ENCODE measurements at places on chromosomes 2 and 18.

GRCh38 chr2:43754180-43754579, 19.7 kb upstream of the DYNC2LI1 start:
- no peak for DNase-seq

DNA sequence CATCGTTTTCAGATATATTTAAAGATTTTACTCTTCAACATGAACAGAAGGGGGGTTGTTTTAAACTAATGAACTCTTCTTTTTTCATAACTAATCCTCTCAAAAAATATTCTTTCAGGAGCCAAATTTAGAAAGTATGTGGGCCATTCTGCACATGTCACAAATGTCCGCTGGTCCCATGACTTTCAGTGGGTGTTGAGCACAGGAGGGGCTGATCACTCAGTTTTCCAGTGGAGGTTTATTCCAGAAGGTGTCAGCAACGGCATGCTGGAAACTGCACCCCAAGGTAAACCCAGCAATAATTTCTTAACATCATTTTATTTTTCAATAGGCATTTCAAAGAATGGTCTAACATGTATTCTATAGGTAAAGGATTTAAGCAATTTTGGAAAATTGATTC, 136.0 kb downstream of the EML6 start:
- DNase-seq: no peak

DNA sequence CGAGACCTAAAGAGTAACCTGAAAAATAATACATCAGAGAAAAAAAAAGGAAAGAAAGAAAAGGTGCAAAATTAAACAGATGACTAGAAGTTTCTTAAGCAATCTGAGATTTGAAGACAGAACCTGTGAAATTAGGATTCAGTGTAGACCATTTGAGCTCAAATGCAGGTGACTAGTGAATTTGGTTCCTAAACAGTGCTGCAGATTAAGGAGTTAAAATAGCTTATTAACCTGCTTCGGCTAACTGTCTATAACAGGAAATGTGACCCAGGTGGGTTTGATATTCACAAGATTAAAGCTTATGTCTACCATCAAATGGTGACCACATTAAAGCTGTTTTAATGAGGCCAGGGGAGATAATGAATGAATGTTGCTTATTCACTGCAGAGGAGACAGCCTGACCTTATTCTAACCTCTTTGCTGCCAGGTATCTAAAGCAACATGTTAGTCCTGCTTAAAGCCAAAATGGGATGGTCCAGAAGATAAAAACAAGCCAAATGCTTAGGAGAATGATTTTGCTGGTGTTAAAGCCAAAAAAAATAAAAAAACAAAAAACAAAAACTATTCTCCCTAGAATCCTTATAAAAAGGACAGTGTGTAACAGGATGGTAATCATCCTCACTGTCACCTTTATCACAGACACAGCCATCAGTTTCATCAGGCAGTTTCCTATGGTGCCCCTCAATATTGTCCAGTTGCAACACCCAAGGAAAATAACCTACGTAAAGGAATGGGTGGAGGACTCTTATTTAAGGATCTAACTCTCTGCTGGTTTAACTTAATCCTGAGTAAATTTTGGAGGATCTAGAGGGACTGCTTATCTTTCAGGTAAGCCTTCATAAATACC, 769.0 kb upstream of the ZEB2 start:
- DNase-seq: no peak

- DNase-seq: no peak
Measured at GRCh38 chr2:229901819-229902218, 20.0 kb downstream of the TRIP12 start.

- no peak for DNase-seq
Measured at GRCh38 chr2:229714736-229715541, 584 bp upstream of the DNER start.

- DNase-seq: no peak
Measured at GRCh38 chr2:160253440-160254188, 53.5 kb upstream of the ITGB6 start.

GRCh38 chr2:71781695-71782228, 328.4 kb downstream of the DYSF start:
- DNase-seq: no peak

DNA sequence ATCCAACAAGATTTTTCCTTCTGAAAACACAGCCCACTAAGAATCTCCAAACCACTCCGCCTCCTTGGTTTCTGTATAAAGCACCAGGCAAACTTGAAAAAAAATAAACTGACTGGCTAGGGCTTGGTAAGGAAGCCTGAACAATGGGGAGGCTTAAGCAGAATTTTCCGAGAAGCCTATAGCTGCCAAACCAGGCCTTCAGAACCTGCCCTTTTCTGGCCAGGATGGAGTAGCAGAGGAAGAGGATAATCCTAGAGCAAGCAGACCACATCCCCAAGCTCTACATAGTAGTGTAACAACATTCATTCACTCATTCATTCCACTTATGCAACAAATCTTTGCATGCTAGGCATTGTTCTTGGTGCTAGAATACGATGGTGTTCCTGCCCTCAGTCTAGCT, 529.6 kb upstream of the ZEB2 start:
- DNase-seq: no peak

DNA sequence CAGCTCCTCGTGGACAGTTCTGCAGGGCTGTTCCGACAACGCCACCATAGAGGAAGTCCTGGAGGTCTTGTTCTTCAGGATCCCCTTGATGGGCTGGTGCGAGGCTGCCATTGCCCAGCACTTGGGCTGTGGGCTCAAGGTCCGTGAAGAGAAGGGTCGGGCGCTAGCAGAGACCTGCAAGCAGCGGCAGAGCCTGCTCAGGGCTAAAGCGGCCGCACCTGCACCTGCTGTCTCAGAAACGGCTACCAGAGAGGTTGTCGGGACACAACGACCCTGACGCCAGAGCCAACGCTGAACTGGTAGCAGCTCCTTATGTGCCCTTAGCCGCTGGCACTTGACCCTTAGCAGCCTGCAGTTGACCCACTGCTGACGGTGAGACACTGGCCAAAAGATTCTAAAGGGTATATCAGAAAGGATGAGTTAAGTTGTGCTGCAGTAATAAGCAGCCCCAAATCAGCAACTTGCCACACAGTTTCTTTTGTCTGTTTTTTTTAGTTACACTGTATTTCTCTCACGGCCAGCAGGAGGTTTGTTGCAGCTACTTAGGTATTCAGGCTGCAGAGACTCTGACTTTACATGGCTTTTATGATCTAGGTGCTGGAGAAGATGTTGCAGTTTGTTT, 55.5 kb upstream of the ST6GAL2 start:
- no peak for DNase-seq

DNA sequence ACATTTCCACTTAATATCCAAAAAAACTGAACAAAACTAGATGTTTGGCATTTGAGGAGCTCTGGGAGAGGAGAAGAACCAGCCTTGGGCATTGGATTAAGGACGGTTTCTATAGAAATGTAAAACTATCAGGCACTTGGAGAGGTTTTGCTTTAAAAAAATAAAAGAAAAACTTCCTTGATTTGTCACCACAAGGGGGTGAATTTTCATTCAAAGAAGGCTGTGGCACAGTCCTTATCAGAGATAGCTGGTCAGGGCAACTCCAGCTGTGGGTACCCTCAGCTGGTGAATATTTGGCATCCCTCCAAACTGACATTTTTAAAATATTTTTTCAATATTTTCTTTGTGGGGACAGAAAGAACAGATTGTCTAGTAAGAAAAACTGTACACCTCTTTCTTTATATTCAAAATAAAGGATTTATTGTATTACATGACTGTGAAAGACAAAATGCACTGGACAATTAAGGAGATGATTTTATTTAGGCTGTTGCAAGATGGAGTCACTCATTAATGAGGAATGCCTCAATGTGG, 46.1 kb upstream of the TBC1D8 start:
- no peak for DNase-seq

GRCh38 chr2:33022989-33023727, 76.4 kb downstream of the LTBP1 start:
- no peak for DNase-seq

DNA sequence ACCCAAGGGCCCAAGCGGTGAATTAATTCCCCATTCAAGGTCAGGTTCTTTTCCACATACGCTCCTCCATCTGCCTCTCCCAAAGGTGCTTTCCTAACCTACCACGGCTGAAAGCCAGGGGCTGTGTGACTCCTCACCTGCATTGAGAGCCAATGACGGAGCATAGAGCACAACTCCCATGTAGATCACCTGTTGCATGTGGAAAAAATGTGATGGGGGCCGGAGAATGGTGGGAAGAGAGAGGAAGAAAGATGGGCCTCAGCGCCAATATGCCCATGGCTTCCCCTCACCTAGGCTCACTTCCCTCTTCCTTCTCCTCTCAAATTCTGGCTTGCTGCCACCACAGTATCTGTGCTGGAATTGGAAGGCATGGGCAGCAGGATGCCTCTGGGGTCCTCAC, 5.5 kb upstream of the ATRAID start:
- no peak for DNase-seq

GRCh38 chr18:62996566-62996965, 281.2 kb downstream of the PHLPP1 start:
- DNase-seq: no peak

DNA sequence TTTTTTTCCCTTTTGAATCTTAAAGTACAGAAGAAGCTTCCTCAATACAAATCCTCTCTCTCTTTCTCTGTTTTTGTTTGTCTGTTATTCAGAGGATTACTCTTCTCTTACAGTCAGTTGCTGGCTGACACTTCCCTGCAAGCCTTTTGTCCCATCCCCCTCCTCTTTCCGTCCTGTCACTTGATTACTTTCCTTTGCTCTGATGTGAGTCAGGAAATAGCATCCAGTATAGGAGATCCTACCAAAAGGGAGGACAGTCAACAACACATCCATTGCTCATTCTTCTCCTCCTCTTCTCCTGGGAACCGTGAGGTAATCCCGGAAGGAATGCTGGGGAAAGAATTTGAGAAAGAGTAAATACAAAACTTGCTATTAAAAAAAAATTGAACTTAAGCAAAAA, 79.3 kb upstream of the SCN7A start:
- DNase-seq: no peak
